Activated CD4-positive, alpha-beta T cell treated with anti-CD3 and anti-CD28 coated beads, Interleukin-2, amount 50 U/mL, for 4 hours (primary cell): ENCODE measurements at places on chromosomes 1 and 21.

- no peak for DNase-seq
Observed at GRCh38 chr1:46153228-46153627, 20.8 kb upstream of the PIK3R3 start.

GRCh38 chr1:21523297-21523813 lies 14.1 kb downstream of the ALPL start:
- no peak for DNase-seq

- no peak for DNase-seq
Observed at GRCh38 chr1:235892734-235893413, 26.2 kb upstream of the LYST start.

GRCh38 chr1:63703701-63704107 lies 70.1 kb upstream of the ROR1 start:
- no peak for DNase-seq

DNA sequence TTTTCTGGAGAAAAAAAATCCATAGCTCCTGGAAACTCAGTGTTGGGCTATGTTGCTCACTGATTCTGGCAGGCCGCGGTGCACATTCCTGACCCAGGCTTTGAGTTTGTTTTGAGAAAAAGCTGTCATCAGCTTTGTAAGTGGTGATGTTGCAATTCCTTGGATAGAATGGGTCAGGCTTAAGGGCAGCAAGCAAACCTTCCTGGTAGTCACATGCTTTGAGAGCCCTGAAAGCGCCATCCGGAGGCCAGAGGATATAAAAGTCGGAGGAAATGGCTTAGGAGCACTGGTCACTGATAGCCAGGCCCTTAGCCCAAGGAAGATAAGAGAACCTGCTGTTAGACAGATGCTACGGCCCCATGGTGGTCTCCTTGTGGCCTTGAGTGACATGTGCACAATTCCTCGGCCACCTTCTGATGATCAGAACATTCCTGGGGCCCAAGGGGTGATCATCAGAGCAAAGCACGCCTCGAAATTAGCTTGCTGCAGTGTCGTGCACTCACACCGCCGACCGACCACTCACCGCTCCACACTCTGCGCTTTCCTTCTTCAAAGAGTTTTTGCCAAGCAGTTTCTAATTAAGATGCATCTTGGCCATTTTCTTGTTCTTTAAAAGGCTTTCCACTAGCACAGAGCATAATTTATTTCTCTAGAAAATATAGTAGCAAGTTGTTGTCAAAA lies 78.6 kb downstream of the MAN1C1 start:
- DNase-seq = no peak

DNA sequence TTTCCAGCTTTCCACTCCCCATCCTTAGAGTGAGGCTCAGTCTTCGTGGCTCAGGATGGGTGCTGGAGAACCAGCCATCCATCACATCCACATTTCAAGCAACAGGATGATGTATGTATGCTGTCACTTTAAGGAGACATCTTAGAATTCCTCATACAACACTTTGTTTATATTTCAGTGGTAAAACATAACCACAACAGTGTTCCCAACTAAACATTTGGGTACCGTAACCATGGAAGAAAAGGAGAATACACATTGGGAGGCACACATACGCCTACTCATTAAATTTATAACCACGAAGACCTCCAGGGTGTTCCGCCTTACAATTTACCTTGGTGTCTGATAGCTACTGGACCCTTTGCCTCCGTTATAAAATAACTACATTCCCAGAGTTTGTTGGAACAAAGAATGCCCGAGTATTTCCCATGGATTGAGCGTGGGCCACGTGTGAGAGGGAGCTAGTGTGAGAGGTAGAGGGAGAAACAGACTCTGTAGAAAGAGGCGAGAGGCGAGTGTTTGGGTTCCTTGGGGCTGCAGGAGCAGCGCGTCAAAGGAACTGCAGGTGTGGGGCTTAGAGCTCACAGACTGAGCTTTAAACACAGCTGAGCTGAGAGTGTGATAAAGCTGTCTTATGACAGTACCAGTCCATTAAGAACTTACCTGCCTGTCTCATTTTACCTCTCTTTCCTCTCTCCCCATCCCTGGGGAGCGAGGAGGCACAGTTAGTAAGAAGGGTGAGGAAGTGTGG lies 111.5 kb upstream of the USP24 start:
- DNase-seq = no peak

GRCh38 chr21:15140321-15141019 lies 75.7 kb upstream of the NRIP1 start:
- DNase-seq = no peak

DNA sequence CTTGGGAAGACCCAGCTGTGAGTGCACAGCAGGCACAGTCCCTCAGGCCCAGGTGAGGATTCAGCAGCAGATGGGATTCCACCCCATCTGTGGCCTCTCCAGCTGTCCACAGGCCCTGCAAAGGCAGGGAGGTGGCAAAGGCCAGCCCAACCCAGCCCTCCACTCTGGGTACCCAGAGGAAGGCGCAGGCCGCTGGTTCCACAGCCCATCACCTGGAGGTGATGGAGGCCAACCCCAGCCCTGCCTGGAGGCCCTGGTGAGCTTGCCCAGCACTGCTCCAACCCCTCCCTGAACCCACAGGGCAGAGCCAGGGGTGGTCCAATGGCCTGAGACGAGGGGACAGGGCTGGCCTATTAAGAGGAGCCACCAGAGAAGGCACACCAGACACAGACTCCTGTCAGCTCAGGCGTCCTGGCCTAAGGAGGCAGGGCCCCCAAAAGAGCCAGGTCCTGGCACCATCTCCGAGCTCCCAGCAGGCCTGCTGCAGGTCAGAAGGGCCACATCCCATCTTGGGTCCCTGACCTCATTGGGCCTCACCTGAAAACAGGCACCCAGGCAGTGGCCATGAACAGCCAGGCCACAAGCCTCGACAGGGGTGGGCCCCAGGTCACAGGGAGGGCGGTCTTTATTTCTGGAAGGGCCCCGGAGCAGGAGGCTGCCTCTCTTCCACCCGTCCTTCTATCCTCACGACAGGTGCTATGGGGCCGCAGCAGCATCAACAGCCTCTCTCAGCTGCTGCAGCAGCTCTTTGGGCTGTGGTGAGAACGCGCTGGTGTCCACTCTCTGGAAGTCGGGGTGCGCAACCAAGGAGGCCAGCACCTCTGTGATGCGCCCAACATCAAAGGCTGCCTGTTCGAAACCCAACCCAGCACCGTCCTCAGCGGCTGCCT lies 3.2 kb downstream of the JMJD4 start:
- DNase-seq = no peak
